ENCODE measurements at places on chromosomes 3 and 15.

- DNase-seq: no peak
These were observed 39.6 kb downstream of the CCDC54 start for GRCh38 chr3:107416886-107417285.

- no peak for DNase-seq
These were observed 683.8 kb downstream of the DIPK2A start for GRCh38 chr3:144655423-144655822.

DNA sequence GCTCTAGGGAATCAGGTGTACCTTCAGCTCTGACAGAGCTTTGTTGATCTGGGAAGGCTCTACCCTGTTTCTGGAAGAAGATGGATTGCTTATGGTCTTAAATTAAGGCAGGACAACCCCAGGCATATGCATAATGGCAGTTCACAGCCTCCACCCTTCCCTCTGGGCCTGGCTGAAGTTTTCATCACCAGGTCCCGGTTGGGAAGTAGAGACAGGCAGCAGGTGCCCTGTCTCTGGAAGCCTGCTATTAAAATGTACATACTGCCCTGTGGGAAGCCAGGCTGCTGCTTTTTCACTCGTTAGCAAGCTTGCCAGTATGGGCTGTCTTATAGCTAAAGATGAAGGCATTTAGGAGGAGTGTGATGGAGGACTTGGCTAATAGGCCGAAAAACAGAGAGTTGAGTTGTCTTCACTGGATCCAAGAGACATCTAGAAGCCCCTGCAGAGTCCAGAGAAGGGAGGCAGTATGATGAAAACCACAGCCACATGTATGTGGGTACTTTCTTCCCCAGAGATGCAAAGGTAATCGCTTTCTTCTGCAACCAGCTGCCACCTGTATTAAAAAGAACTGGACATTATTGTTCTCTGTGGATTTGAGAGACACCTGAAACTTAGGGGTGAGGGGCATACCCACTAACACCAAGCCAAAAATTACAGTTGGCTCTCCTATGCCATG lies 34.4 kb downstream of the ABHD2 start:
- DNase-seq: no peak

DNA sequence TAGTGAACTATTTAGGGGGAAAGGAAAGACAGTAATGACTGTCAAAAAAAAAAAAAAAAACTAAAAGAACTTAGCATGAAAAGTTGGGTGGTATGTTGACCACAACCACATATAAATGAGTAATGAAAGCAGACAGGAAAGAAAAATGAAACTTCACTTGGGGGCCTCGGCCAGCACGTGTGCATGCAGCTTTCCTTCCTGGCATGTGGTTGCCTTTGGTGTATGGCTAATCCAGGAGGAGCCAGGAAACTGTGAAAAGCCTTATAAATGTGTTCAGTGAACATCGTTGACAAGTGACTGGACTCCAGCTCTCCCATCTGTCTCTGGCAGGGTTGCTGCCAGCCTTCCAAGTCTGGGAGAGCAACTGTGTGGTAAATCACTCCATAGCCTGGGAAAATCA lies 195.1 kb downstream of the DTWD1 start:
- DNase-seq: peak; percentile 77

DNA sequence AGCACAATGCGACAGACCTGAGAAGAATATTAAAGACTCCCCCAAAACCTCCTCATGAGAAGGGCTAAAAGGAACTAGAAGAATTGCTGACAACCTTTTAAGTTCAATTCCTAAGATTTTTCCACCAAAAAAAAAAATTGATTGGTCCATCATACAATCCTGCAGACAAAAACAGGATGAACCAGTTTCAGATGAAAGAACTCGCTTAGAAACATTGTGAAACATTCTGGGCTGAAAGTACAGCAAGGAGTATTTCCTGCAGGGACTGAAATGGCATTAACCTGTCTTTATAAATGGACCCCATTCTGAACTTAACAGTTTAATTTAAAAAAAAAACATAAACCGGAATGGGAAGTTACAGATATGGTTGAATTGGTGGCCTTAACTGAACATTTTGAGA lies 96.0 kb upstream of the FAM174B start:
- no peak for DNase-seq

GRCh38 chr15:98845138-98845884 lies 162.3 kb downstream of the PGPEP1L start:
- DNase-seq: no peak

DNA sequence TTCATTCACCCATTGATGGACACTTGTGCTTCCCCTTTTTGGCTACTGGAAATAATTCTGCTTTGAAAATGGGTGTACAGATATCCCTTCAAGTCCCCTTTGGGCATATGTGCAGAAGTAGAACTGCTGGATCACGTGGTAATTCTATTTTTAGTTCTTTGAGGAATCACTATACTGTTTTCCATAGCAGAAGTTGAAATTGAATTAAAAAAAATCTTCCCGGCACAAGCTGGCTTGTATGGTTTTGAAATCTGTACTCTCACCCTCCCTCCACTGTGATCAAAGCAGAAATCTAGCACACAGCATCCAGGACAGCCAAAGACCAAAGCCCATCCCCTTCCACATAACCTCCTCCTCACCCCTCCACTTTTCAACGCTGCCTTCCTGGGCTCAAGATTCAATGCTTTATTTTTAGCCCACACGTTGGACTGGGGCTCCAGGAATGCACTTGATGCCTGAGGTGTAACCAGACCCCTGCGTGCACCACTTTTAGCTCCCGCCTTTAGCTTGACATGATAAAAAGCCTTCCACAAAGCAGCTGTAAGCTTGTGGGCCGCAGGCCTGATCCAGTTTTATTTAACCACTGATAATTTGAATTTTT lies 29.9 kb downstream of the TMEM40 start:
- DNase-seq: no peak

DNA sequence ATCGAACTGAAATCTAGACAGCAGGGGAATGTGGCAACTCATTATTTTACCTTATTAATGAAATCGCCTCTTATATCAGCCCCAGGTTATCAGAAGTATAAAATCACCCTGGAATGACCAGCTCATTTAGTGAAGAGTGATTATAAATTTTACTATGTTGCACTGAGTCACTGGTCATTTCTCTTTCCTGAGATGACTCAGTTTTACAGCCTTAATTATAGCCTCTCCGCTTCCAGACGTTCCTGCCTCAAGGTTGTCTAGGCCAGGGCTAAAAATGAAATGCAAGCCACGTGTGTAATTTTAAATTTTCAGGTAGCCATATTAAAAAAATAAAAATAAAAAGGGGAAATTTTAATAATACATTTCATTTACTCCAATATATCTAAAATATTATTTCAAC lies 33.3 kb downstream of the DET1 start:
- peak; percentile 78 for DNase-seq

- peak; percentile 8 for DNase-seq
These were observed 41.1 kb downstream of the LYZL4 start for GRCh38 chr3:42369304-42369703.

DNA sequence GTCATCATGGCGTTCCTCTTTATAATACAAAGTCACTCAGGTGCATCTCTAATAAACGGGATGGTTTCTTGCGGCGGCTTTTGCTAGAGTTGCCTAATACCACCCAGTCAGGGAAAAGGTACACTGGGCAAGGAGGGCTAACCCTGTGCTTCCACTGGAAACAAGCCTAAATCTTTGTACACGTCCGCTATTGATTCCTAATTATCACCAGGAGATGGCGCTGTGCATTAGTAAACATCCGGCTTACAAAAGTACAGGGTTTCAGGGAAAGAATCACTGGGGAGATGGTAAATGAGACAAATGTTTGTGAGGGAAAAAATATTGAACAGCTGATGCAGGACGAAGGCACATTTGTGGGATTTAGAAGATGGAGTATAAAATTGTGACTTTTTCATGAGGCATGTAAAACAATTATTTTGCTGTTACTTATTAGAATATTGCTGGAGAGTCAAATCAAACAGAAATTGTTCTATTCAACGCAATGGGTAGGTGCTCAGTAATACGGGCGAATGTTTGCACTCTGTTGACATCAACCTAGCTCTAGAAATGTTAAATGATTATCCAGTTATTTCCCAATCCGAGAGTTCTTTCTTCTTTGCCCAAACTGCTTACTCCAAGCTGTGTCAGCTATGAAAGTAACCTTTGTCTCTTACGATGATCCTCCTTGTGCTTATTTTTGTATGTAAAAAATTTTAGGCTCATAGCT lies 50.6 kb downstream of the GMNC start:
- peak; percentile 62 for DNase-seq

- DNase-seq: no peak
These were observed 259 bp upstream of the CILP start for GRCh38 chr15:65211482-65211982.

Data from HFFc6 (cell line).